ENCODE measurements at places on chromosomes 4 and X.

- DNase-seq: no peak
Measured at GRCh38 chrX:40082447-40083119, 15.2 kb downstream of the BCOR start.

DNA sequence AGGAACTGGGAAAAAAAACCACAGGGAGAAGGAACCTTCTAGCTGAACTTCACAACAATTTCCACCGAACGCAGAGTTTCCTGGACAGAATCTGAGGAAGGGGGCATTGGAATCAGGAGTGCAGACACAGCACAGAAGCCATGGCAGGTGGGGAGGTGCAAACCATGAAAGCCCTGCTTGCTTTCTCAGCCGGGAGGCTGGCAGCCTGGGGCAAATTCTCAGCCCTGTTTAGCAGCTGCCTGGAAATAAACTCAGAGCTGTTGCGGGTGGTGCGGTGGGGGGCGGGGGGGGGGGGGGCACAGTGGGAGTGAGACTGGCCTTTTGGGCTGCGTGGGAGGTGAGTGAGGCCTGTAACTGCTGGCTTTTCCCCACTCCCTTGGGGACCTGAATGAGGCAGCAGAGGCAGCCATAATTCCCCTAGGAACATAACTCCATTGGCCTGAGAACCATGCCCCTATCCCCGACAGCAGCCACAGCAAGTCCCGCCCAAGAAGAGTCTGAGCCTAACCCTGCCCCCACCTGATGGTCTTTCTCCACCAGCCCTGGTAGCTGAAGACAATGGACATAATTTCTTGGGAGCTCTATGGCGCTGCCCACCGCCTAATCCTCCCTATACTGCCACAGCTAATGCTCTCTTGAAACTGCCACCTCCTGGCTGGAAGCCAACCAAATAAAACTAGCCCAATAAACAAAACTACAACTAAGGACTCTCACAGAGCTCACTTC lies 176.3 kb downstream of the FAM13A start:
- no peak for DNase-seq

GRCh38 chrX:10741550-10741949 lies 121.2 kb upstream of the MID1 start:
- no peak for DNase-seq

DNA sequence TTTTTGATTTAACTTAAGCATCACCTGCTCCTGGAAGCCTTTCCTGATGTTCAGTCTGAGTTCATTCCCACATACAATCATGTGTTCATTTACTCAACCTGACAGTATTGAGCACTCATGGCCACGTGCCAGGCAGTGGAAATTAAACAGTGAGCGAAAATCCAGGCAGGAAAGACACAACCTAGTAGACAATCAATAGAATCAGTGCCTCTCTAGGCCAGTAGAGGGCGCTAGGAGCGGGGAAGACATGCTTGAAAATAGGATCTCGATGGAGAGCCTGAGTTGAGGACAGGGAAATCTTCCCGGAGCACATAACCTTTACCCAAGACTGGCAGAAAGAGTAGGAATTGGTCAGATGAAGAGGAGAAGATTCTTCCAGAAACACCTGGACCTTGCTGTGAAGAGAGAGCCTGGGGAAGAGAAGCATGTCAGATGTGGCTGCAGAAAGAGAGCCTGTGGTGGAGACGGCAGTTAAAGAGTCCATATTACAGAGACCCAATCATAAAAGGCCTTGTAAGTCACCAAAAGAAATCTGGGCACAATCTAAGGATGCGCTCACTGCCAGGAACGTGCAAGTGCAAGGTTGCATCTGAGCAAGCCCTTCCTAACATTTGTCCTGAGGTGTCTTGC lies 103.5 kb downstream of the LDB2 start:
- no peak for DNase-seq

GRCh38 chr4:145788755-145789154 lies 108.8 kb downstream of the C4orf51 start:
- no peak for DNase-seq

- DNase-seq: peak; percentile 27
Measured at GRCh38 chr4:52748432-52748831, 2.8 kb downstream of the ERVMER34-1 start.

GRCh38 chr4:151139814-151140213 lies 40.4 kb downstream of the RPS3A start:
- DNase-seq: no peak

DNA sequence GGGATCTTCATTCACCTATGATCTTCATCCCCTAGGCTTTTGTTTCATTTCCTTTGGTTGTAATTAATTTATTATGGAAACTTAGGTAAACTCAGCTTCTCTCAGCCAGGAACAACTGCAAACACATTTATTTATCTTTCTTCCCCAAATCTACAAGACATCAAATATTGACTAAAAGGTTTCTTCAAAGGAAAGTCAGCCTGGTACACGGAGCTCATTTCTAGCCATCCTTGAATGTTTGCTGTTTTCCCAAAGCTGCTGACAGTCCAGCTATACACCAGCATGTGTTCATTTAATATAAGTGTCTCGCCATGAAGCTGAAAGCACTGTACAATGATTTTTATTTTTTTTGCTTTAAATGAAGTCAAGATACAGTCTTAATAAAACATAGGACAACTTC lies 16.8 kb downstream of the RBM47 start:
- DNase-seq: no peak

- no peak for DNase-seq
Measured at GRCh38 chr4:139659735-139660424, 5.7 kb upstream of the MGST2 start.

DNA sequence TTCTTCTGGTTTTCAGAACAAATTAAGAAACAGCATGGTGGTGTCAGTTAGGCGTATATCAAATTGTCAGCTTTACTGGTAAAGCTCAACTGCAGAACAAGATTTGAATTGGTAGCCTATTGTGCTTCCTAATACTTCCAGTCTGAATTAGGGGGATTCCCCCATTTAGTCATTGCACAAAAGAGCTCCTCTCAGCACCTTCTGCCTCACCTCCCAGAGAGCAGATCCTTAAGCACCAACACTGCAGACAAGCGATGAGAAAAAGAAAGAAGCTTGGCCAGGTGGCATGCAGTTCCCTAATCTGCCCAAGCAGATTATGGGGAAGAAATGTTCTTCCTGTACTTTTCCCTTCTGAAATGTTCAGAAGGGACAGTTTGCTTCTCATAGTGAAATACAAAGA lies 9.2 kb downstream of the MAP9 start:
- DNase-seq: no peak

- no peak for DNase-seq
Measured at GRCh38 chr4:19659101-19659500, 592.6 kb upstream of the SLIT2 start.

- DNase-seq: no peak
Measured at GRCh38 chr4:124409044-124409443, 303.5 kb downstream of the ANKRD50 start.

- DNase-seq: no peak
Measured at GRCh38 chr4:15042529-15043167, 40.4 kb downstream of the CPEB2 start.

GRCh38 chr4:182748283-182748682 lies 168.9 kb downstream of the DCTD start:
- DNase-seq: no peak

GRCh38 chrX:153190381-153190780 lies 11.3 kb downstream of the MAGEA1 start:
- no peak for DNase-seq

DNA sequence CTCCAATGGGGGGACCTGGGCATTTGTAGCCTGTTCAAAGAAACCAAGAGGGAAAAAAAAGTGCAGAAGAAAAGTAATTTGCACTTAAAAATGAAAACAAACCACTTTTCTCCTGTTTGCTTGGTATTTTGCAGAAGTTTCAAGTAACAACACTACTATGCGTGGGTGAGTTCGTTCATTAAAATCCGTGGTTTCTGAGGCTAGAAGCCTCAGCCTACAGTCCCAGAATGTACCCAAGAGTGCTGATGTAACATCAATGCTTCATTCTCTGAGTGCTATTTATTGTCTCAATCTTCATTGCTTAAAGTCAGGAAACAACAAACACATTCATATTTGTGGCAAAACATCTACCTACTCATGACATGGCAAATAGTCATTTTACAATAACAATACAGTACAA lies 29.2 kb downstream of the LGI2 start:
- no peak for DNase-seq

- no peak for DNase-seq
Measured at GRCh38 chr4:82335043-82335442, 38.7 kb downstream of the HNRNPD start.

DNA sequence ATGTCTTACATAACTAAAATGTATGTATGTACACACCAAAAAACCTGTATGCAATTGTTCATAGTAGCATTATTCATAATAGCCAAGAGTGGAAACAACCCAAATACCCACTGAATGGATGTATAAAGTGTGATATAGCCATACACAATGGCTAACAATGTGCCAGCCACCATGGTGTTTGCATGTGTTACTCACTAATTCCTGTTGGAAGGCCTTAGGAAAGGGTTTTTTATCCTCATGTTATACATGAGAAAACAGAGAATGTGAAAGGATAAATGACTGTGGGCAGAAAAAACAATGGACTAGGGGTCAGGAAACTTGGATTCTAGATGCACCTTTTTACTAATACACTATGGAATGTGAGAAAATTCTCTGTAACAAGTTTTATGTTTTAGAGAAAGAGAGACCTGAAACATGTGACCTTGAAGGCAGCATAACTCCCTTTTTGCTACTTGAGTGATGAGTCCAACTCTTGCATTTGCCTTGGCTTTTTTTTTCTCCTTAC lies 55.7 kb downstream of the TIGD2 start:
- DNase-seq: no peak

DNA sequence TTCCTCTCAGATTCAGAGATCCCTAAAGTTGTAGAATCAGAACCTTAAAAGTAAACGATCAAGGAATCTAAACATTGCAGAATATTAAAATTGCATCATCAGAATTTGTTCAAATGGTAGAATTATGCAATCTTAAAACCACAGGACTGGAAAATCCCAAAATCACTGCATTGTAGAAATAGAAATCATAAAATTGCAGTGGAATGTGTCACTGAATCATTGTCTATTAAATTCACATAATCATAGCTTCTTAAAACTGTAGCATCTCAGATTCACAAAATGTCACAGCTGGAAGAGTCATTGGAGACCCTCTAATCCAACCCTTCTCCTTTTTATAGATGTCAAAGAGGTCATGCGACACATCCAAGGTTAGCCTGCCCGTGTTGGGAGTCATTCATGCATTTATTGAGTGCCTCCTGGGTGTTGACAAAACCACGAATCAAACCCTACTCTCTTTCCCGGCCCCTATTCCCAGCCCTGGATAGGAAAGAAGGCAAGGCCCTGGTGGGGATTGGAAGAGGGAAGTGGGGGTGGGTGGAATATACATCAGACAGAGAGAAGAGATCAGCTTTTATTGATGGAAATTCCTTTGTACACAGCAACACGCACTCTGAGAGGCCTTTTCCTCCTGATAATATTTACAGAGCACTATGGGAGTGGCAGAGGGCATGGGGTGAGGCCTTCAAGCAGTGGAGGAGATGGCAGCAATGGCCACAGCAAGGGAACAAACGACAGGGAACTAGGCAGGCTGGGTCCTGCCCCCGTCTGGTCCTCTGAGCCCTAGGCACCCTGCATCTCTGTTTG lies 15.4 kb downstream of the IQSEC2 start:
- DNase-seq: no peak

DNA sequence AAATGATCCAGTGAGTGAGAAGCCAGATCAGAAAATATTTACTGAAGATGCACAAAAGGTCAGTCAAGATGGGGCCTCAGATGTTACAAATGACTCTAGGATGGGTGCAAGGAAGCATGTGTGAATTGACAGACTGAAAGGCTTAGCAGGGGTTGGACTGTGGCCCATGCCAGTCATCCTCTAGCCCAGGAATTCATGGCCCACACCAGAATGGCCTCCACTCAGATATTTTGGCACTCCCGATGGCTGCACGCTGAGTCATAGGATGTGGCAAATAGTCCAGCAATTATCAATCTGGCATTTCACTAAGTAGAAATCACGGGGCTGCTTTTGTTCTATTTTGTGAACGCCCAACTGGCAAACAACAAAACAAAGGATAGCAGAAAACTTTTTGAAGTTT lies 406.5 kb downstream of the IQCM start:
- DNase-seq: no peak

DNA sequence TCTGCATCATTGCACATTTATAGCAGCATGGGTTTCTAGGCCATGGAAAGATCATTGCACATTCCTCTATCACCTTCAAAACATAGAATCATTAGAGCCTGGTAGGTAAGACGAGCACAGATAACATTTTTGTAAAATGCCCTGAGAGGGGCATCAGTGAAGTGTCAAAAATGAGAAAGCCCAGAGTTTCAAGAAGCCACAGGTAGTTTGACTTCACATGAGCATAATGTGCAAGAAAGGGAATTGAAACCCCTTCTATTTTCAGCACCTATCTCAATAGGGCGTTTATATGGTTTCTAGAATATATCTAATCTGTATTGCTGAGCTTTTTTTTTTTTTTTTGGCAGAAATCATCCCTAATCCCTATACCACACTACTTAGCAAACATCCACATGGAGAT lies 2441.7 kb downstream of the ARAP2 start:
- DNase-seq: no peak

GRCh38 chr4:1746265-1746691 lies 25.0 kb downstream of the TACC3 start:
- no peak for DNase-seq

DNA sequence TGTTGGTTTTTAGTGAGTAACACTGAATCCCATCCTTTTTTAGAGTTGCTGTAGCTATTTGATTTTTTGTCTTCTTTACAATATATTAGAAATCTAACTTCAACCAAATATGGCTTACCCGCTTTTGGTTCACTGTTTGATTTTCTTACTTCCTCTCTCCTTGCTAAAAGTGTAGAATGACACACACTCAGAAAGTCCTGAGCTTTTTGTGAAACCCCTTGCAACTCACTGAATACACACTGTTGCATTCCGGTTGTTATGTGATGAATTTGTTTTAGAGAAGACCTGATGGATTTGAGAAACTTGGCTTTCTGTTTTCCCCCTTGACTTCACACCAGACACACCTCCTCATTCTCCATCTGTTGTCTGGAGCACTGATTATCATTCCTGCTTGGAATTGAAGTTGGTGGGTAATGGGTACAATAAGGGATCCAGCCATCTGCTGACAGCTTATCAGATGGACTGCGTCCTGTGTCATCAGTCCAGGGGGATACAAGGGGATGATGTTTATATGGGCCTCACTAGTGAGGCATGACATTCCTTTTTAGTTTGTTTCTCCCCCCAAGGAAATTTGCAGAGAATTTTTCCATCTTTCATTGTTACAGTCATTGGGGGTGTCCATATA lies 5.2 kb downstream of the TMEM164 start:
- no peak for DNase-seq

Measured in NCI-H2029 treated with DMSO at 0.1 percent for 48 hours (cell line).